Nucleus accumbens (tissue), 56 donors: ENCODE measurements at places on chromosomes 11 and 22.

DNA sequence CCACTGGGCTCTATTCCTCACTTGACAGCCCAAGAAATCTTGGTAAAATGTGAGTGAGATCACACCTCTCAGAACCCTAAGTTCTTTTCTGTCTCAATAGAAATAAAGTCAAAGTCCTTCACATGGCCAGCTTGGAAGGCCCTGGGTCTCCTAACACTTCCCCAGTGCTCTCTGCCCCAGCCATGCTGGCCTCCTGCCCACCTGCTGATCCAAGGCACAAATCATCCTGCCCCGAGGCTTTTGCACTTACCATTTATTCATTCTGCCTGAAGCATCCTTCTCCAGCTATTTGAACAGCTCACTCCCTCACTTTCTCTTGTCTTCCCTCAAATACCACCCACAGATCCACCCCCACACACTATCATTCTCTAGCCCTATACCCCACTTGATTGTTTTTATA is 26.4 kb downstream of the ISX start:
- no peak for DNase-seq

DNA sequence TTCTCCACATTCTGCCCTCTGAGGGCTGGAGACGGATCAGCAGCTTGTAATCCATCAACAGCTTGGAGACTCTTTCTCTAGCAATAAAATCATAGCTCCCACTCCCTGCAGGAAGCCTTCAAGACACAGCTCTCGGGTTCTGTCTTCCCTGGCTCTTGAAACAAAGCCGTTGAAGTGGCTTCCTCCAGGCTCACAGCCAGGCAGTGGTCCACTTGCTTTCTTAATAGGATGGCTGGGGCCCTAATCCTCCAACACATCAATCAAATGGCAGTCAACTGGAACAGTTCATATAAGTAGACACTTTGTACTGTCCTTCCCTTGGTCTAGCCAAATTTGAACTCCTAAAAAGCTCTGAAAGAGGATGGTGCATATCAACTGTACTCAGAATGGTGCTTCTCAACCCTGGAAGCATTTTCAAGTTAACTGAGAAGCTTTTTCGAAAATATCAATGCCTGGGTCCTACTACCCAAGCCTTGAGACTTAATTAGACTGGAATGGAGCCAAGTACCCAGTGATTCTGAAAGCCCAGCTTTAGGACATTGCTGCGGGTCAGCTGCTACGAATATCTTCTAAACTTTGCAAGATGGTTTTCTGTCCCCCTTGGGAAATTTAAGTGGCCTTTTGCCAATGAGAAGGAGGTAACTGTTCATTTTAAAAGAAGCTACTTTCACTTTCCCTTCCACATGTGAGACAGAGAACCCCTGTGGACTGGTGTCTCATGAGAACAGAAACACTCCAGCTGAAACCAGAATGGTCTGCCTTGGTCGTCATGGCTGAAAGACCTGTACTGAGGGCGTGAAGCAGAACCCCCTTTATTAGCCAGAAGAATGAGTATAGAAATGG is 74.7 kb downstream of the SC5D start:
- no peak for DNase-seq

GRCh38 chr11:80261776-80262175 is 820.9 kb upstream of the TENM4 start:
- no peak for DNase-seq

GRCh38 chr11:10308201-10308954 is 3.5 kb downstream of the ADM start:
- DNase-seq: no peak

DNA sequence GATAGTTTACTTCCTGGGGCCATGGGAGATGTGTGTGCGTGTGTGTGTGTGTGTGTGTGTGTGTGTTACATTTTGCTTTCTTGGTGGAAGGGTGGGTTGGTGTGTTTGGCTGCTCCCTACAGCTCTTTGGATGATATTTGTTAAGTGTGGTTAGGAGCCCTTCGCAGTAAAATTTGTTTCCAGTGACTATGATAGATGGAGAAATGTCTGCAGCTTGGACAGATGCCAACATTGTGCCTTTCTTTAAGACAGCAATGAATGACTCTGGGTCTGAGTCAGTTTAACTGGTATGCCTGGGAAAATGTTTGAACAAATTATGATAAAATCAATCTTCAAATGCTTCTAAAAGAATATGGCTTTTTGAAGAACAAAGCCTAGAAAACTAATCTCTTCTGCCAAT is 102.7 kb upstream of the TRPC6 start:
- DNase-seq: no peak

- DNase-seq: no peak
These were observed 283.0 kb upstream of the NARS2 start for GRCh38 chr11:78857688-78858087.

DNA sequence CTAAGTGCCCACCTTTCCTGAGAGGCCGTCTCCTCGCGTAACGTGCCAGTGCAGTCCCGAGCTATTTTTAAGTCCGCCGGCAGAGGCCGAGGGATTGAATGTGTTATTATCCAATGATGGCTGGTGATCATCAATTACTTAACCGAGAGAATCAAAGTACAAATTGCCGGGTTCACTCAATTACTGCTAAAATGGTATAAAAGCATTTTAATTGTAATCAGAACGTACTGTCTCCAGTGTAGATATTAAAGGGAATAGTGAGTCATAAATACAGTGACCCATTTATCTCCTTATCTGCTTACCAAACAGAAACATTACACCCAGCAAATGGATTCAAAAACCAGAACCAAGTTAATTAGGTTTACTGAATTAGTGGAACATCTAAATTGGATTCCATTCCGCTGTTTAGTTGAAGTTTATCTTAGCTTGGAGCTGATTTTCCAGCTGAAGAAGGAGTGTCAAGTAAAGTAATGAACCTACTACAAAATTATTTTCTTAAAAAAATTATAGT is 334.9 kb downstream of the BRD1 start:
- DNase-seq: no peak

- DNase-seq: no peak
These were observed 5.6 kb upstream of the STARD10 start for GRCh38 chr11:72799441-72799840.
